NCI-H1105 treated with DMSO at 0.1 percent for 48 hours (cell line): ENCODE measurements at places on chromosomes 13 and 19.

DNA sequence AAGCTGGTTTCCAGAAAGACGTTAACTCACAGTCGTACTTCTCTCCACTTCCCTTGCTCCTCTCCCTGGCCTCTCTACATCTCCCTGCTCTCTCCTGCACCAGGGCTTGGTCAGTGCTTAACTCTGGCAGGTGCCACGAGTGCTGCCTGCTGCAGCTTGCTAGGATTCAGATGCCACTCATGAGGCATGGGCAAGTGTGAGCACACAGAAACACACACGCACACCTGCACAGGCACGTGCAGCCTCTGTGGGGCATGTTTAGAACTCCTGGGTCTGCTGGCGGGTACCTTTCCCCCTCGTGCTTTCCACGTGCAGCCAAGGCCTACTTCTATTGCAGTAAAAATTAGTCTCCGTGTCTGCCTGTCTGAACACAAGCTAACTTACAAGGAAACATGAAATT, 31.8 kb downstream of the SOX1 start:
- no peak for DNase-seq

- no peak for DNase-seq
Observed at GRCh38 chr13:77896977-77897376, 21.7 kb downstream of the EDNRB start.

GRCh38 chr19:29031216-29031615, 181.7 kb downstream of the UQCRFS1 start:
- DNase-seq = no peak

DNA sequence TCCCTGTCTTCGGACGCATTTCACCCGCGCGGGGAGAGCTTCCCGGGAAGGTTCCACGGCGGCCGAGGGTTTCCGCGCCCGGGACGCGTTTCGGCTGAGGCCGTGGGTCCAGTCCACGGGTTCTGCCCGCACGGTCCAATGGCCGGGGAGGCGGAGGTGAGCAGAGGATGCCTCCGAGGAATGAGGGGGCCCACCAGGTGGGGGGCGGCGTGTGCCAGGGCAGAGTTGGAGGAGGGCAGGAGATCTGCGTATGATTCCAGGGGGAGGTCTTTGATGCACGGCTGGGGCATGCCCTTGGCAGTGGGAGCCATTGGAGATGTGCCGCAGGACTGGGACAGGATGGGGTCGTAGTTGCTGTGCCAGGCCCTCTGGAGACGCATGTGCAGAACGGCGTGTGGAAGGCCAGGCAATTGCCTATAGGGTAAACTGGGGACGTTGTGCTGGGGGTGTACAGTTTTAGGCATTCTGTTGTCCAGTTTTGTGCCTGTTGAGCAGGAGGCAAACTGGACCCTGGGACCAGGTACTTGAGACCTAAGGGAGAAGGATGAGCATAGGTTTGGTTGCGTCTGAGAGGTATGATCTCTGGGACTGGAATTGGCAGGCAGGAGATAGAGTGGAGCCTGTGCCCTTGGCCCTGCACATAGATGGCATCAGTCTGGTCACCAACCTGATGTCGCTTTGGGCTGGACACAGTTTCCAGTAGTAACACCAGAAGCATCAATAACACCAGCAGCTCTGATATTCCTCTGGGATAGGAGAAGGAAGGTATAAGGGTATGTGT, 751 bp downstream of the ZNF584 start:
- DNase-seq = peak; percentile 30

- DNase-seq = no peak
Observed at GRCh38 chr13:66369666-66370065, 860.5 kb downstream of the PCDH9 start.

GRCh38 chr19:55248704-55249103, 10.1 kb downstream of the PPP6R1 start:
- DNase-seq = no peak

DNA sequence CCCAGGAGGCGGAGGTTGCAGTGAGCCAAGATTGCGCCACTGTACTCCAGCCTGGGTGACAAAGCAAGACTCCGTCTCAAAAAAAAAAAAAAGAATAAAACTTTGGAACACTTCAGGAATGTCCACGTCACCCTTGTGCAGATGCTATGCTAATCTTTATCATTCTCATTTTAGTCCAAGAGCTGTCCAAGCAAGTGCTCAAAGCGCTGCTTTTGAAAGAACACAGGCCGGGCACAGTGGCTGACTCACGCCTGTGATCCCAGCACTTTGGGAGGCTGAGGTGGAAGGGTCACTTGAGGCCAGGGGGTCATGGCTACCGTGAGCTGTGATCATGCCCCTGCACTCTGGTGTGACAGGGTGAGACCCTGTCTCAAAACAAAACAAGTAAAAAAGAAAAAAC, 11.1 kb upstream of the UQCR11 start:
- DNase-seq = no peak

DNA sequence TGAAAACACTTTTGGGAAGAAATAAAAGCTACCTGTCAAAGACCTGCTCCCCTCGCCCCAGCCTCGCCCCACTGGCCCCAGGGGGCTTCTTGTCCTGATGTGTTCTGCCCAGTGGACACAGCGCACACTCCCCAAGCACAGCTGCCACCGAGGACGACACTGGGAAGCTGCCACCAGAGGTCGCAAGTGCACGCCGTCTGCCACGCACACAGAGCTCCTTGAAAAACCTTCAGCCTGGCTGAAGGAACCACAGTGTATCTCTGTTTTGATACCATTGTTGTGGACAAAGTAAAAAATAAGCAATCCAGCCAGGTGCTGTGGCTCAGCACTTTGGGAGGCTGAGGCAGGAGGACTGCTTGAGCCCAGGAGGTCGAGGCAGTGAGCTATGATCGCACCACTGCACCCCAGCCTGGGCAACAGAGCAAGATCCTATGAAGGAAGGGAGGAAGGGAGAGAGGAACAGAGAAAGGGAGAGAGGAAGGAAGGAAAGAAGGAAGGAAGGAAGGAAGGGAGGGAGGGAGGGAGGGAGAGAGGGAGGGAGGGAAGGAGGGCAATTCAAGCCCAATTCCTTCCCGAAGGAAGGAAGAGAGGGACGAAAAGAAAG, 57.3 kb downstream of the CEBPG start:
- peak; percentile 64 for DNase-seq

- no peak for DNase-seq
Observed at GRCh38 chr19:13428352-13428751, 77.9 kb downstream of the CACNA1A start.

- no peak for DNase-seq
Observed at GRCh38 chr13:43529796-43530195, 257.0 kb downstream of the ENOX1 start.

GRCh38 chr19:13917888-13918406, 11.9 kb downstream of the CC2D1A start:
- DNase-seq = no peak
